ENCODE measurements at places on chromosomes 7 and 10.

DNA sequence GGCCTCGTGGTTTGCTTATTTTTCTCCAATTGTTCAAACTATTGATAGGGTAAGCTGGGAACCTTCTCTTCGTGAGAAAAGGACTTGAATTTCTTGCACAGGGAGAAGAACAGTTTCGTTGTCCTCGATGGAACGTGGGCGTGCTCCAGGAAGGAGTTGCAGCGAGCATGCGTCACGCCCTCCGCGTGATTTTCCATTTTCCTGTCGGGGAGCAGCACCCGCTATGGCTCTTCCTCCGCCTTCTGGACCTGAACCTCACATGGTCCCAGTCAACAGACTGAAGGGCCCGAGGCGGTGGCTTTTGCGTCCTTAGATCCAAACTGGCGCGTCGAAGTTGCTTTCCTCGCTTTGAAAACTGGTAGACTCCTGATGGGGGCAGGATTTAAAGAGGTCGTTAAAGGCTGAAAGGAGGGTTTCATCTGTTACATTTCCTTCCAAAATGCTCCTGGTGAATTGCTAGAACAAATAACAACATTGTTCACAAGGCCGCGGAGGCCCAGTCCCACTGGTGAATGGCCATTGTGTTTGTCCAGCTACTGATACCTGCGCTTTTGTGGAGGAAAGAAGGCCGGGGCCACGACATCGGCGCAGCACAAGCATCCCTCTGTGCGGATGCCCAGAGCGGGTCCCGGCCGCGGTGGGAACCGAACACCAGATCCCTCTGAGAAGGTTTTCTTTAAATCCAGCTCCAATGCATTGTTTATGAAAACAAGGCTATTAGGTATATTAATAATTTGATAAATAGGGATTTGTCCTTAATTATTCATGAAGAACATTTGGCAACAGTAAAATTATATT is 75.9 kb downstream of the EBF3 start:
- DNase-seq = no peak

DNA sequence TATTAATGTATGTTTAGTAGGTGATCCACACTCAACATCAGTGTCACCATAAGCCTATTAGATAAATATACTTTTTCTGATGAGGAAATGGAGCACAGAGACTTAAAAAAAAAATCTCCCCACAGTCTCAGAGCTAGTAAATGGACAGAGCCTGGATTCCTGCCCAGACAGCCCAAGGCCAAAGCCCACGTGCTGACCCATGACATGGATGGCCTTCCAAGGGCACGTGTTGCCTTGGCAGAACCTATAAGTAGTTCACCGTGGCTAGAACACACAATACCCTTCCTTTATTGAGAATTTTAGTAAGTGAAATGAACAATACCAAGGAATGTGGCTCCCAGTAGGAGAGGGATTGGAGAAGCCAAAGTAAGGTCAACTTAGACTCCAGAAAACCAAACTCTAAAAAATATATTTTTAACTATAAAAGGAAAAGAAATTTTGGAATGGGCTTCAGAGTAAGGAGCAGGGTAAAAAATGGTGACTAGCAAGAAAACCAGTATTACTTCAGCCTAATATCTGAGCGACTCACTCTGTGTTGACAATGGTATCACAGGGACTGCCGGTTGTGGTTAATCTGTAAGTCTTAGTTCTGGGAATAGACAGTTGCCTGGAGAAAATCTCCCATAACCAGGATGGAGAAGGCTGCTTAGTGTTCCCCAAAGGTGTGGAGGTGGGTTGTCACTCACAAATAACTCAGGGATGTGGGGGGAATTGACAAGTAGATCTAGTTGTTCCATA is 223.0 kb downstream of the SORCS1 start:
- no peak for DNase-seq

- DNase-seq = no peak
Measured at GRCh38 chr10:13528875-13529713, at the start of gene BEND7. Gene BEND7 (minus strand): TSS chr10:13529014. CDS start chr10:13528533, 481 bp downstream.

- no peak for DNase-seq
Measured at GRCh38 chr10:79073784-79074432, 5.1 kb downstream of the ZMIZ1 start.

DNA sequence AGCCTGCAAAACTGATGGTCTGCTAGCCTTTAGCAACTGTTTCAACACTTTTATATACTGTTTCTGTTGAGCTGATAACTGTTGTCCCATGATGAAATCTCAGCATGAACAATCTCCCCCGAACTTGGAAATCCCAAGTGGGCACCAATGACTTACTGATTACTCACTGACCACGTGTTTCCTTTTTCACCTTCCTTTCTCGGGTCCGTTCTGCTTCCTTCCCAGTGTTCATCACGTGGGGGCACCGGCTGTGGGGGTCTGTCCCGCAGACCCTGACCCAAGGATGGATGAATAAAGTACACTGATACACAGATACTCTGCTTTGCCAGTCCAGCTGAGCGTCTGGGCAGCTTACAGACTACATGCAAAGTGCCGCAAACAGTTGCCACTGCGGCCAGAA is 39.0 kb upstream of the RASGEF1A start:
- DNase-seq = no peak

GRCh38 chr10:97718178-97718577 is 4.6 kb downstream of the MARVELD1 start:
- DNase-seq = no peak

DNA sequence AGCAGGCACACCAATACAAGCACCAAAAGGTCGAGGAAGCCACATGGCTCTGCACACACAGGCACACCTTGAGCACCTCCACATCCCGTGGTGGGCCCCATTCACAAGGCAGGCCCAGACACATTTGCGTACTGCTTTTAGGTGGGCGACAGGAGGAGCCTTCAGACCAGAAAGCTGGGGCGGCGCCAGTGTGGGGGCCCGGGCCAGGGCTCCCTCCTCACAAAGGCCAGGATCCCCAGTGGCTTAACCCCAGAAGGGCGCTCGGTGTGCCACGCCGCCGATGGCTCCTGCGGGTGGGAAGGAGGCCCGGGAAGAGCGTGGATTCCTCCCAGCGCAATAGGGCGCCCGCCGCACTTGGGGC is 2.8 kb upstream of the SMARCD3 start:
- DNase-seq = no peak

- no peak for DNase-seq
Measured at GRCh38 chr7:34236057-34236456, 330.7 kb downstream of the BMPER start.

GRCh38 chr10:865257-865656 is 66.2 kb downstream of the LARP4B start:
- DNase-seq = no peak

GRCh38 chr10:82660205-82660604 is 785.2 kb downstream of the NRG3 start:
- DNase-seq = no peak

- no peak for DNase-seq
Measured at GRCh38 chr7:155788616-155789000, 23.7 kb downstream of the SHH start.

- no peak for DNase-seq
Measured at GRCh38 chr10:129716211-129716681, 247.8 kb downstream of the EBF3 start.

DNA sequence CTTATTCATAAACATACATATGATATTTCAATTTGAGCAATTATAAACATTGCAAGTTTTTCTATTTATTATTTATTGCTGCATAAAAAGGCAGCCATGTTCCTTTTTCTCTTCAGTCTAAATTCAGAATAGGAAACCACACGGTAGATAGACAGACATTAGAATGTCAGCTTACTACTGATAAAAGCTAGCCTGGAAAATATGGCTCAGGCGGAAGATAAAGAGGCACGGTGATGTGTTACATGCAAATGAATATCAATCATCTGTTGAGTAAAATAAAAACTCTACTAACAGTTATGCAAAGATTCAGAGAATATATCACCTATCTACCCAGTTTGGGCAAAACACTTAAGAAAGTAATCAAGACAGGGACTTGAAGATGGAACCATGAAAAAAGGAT is 73.5 kb upstream of the PDSS1 start:
- DNase-seq = no peak

GRCh38 chr7:76294344-76295024 is 8.0 kb upstream of the HSPB1 start:
- no peak for DNase-seq

GRCh38 chr10:86234541-86235270 is 131.9 kb downstream of the GRID1 start:
- DNase-seq = no peak

DNA sequence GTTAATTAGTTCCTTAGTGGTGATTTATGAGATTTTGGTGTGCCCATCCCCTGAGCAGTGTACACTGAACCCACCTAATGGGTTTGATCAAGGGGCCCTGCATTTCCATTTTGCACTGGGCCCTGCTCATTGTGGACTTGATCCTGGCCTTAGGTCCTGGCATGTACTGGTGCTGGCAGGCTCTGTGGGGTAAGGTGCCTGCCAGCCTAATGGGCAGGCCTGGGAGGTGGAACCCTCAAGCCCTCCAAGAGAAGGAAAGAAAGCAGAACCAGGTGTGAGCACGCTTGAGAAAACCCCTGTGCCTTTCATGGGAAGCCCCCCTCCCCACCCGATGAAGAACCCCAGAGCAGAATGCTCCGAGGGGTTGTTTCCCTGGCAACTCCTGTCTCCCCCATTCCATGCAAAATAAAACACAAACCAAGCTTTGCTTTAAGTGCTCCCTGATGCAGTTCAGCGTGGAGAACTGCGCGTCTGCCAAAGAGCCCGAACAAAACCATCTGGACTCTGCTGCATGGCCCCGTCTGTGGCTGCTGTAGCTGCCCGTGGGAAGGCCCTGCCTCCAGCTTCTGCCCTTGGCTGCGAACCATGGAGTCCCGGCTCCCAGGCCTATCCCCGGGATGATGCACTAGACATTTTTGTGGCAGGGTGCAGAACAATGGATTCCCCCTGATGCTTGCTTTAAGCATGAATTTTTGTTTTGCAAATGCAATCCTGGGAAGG is 123.3 kb downstream of the PRPF18 start:
- DNase-seq = no peak

GRCh38 chr10:32393911-32394310 is 47.0 kb upstream of the EPC1 start:
- DNase-seq = no peak

- no peak for DNase-seq
Measured at GRCh38 chr7:5232485-5232837, 42.4 kb downstream of the WIPI2 start.

DNA sequence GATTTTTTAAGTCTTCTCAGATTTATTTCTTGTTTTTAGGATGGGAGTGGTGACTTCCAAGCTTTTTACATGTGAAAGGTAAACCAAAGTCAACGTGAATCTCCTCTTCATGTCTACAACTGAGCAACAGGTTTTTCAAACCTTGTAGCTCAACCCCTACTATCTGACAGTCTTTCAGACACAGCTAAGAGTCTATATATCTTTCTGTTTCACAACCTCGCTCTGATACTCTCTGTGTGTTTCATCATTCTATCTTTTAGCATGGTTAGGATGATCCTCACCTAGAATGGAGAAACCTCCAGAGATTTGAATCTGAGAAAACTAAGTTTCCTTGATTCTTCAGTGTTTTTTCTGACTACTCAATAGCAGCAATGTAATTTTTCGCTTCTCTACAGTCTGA is 96.1 kb downstream of the EPDR1 start:
- DNase-seq = no peak

DNA sequence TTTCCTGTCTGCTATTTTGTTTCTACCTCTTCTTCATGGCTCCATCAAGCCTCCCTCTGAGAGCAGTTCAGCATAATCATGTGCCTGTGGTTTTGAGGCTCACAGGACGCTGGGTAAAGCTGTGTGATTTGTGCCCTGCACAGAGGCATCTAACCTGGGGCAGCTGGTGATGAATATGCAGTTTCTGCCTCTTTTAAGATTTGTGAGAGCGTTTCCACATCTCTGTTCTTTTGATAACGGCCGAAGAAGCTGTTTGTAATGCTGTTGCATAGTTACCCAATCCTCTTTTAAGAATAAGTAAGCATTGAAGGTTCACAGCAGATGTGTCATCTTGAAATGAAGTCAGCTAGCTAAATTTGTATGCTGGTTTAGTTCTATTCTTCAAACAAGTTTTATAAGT is 45.2 kb downstream of the PNLIPRP3 start:
- DNase-seq = no peak

- no peak for DNase-seq
Measured at GRCh38 chr7:41886901-41887311, 184.0 kb upstream of the INHBA start.

- DNase-seq = no peak
Measured at GRCh38 chr10:79378383-79378646, 31.0 kb downstream of the PPIF start.

GRCh38 chr7:17347401-17347800 is 48.9 kb downstream of the AHR start:
- DNase-seq = no peak

GRCh38 chr7:48411619-48412018 is 240.4 kb downstream of the ABCA13 start:
- DNase-seq = no peak

DNA sequence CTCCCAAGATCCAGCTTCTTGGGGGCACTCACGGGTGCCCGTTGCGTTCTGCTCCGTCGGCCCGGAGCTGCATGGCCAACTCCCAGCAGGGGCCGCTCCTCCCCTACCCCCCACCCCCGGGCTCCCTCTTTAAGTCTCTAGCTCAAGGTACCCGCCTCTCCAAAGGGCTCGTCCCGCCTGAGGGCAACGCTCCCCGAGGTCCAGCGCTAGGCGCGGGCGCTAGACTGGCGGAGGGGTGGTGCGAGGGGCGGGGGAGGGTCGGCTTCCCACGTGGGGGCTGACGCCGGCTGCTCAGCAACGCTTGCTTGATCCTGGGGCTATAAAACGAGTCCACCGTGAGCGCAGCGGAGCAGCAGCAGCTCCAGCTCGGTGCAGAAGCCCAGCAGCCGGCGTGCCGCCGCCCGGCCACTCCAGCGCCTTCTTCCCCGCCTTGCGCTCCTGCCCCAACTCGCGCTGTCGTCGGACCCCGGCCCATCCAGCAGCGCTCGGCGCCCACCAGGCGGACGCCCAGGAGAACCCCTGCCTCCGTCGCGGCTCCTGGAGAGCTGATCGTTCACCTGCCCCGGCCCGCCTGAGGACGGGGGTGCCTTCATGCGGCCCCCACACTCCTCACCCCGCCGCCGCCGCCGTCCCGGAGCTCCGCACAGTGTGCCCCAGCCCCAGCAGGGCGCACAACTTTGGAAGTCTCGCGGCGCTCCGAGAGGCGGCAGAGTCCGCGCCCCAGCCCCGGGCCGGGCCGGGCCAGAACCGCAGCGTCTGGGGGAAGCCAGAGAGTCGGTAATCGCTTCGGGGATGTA is at the start of gene ADRA2A:
Gene ADRA2A (plus strand): TSS at position 348 of the 797 bp plus-strand sequence. CDS start 968 bp downstream, outside the sequence.
- DNase-seq = no peak

- no peak for DNase-seq
Measured at GRCh38 chr10:66234872-66235271, 691.0 kb upstream of the LRRTM3 start.

GRCh38 chr10:10813656-10814055 is 204.0 kb upstream of the CELF2 start:
- no peak for DNase-seq

GRCh38 chr7:48067475-48067874 is 21.6 kb upstream of the UPP1 start:
- no peak for DNase-seq

DNA sequence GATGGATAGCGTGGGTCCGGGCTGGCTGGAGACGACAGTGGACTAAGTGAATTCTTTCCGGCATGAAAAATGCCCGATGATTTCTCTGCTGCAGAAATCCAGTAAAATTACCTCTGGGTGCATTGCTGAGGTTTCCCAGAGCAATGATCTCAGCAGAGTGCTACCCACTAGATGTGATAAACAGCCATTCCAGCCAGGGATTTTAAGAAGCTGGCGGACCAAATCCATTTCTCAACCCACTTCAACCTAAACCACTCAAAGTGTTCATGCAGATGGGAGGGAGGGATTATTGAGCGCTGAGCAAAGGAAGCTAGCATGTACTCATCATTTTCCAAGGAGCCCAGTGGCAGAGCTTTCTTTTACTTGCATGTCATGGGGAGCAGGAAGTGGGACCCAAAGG is 116.7 kb downstream of the PRKCQ start:
- DNase-seq = no peak

- DNase-seq = no peak
Measured at GRCh38 chr10:24590697-24591457, 132.8 kb downstream of the ARHGAP21 start.

Data from stimulated activated CD8-positive, alpha-beta memory T cell treated with anti-CD3 and anti-CD28 coated beads, Interleukin-15, amount 100 ng/mL, for 4 hours (primary cell).